ENCODE measurements at places on chromosomes 1 and 21. TPM values are rescaled to one million over a fixed set of nuclear protein-coding genes. Genes with fewer than 3 reads are reported as not detected.

DNA sequence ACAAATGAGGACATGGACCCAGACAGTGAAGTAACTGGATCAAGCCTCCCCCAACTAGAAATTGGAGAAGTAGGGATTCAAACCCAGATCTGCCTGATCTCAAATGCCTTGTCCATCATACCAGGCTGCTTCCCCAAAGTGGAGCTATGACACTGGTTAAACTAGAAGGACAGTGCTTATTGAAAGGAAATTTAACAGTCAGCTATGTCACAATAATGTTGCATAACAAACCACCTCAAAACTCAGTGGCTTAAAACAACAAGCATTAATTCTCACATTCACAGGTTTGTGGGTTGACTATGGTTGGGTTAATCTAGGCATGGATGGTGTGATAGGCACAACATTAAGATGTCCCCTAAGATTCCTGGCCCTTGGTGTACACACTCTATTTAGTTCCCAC lies 107.1 kb downstream of the TAS1R2 start:
- DNase-seq, result no peak

- DNase-seq, result no peak
These were observed 5.4 kb downstream of the HECTD3 start for GRCh38 chr1:45005761-45006160.

- DNase-seq, result no peak
These were observed 136.9 kb downstream of the BARHL2 start for GRCh38 chr1:90580176-90580575.

DNA sequence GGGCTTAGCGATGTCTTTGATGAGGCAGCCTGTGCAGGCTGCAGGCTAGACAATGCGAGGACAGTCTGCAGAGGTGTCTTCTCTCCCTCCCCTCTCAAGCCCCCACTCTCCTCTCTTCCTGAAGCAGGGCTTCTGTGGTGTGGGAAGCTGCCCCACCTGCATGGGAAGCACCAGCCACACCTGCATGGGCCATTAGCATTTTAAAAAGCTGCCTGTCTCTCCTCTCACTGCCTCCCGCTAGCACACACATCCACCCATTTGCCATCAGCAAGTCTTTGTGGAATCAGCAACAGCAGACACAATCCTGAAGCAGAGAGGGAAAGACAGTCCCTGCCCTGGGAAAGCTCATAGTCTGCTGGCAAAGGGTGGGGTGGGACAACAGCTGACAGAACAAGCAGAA lies 53.1 kb downstream of the NAV1 start:
- no peak for DNase-seq

GRCh38 chr1:204087893-204088528 lies 15.1 kb downstream of the SOX13 start:
- no peak for DNase-seq

DNA sequence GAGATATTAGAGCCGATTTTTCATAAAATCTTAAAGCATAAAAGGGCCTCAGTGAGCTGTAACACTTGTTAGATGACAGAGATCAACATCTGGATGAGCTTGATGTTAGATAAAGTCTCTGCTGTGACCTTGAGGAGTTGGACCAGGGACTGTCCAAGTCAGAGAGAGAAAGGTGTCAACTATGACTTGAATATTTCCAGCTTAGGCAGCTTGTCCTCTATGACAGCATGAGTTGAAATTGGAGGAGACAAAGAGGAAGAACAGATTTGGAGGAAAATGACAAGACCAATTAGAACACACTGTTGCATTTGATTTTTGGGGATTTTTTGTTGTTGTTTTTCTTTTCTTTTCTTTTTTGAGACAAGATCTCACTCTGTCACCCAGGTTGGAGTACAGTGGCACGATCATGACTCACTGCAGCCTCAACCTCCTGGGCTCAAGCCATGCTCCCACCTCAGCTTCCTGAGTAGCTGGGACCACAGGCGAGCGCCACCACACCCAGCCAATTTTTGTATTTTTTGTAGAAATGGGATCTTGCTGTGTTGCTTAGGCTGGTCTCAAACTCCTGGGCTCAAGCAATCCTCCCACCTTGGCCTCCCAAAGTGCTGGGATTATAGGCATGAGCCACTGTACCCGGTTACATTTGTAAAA lies 35.3 kb upstream of the CLIC4 start:
- DNase-seq, result no peak

DNA sequence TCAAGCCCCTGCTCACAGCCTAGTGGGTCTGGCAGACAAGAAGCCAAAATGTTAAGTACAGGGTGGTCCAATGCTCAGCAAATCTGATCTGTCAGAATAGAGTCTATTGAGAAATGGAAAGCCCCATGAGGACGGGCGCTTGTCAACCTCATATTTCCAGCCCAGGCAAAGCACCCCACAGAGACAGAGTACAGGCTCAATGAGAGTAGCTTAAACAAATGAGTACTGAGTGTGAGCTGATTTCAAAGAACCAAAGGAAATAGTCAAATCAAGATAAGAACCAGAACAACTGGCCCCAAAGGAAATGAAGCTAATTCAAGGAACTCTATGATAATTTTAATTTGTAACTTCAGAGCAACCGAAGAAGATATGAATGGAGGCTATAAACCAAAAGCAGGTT lies 44.6 kb upstream of the SLC30A1 start:
- no peak for DNase-seq

- no peak for DNase-seq
These were observed 43.4 kb upstream of the ANGPTL7 start for GRCh38 chr1:11145741-11146140.

- peak; percentile 58 for DNase-seq
These were observed 24.0 kb downstream of the QSOX1 start for GRCh38 chr1:180178511-180179161.

- DNase-seq, result no peak
These were observed 29.9 kb downstream of the FAF1 start for GRCh38 chr1:50930193-50930592.

DNA sequence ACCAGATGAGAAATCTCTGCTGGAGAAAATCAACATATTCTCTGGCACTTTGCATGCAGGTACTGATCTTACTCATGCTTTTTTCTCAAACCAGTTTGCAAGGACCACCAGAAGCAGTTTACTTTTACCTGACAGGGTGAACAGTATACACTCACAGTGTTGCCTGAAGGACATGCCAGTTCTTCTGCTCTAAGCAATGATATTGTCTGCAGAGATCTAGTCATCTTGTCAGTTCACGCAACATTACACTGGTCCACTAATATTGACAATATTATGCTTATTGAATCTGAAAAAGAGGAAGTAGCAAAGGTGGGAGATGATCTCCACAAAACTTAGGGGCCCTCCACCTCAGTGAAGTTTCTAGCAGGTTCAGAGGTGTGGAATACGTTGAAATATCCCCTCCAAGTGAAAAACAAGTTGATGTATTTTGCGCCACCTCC lies 3.8 kb upstream of the S100B start:
- no peak for DNase-seq

DNA sequence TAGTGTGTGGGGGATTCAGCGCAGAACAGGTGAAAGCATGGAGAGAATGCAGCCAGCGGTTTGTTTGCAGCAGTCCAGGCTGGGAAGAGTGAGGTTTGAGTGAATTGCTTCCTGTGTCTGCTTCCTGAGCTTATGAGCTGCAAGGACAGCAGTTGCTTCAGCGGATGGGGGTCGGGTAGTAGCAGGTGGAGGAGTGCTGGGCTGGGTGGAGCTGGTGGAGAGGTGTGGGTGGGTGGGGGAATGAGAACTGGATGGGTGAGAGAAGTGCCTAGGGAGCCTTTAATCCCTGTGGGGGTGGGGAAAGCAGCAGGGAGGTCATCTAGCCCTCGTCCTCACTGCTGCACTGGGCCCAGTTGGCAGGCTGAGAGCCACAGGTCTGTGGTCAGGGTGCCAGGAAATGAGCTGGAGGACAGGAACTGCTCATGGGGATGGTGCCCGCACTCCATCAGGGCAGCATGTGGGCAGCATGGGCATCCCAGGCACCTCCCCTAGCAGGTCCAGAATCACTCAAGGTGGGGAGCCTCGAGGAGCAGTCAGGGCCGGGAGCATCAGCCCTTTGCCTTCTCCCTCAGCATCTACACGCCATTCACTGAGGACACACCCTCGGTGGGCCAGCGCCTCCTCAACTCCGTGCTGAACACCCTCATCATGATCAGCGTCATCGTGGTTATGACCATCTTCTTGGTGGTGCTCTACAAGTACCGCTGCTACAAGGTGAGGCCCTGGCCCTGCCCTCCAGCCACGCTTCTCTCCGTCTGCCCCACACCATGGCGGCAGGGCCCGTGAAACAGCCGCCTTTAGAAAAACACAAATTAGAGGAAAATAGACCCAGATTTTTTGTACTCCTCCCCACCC lies 14.8 kb downstream of the PSEN2 start:
- DNase-seq, result no peak

- no peak for DNase-seq
These were observed 22.8 kb downstream of the S100A6 start for GRCh38 chr1:153513023-153513422.

- DNase-seq, result no peak
These were observed 20.2 kb upstream of the S1PR1 start for GRCh38 chr1:101216623-101217022.

GRCh38 chr1:7960867-7961215 lies 670 bp upstream of the PARK7 start:
- DNase-seq, result no peak

DNA sequence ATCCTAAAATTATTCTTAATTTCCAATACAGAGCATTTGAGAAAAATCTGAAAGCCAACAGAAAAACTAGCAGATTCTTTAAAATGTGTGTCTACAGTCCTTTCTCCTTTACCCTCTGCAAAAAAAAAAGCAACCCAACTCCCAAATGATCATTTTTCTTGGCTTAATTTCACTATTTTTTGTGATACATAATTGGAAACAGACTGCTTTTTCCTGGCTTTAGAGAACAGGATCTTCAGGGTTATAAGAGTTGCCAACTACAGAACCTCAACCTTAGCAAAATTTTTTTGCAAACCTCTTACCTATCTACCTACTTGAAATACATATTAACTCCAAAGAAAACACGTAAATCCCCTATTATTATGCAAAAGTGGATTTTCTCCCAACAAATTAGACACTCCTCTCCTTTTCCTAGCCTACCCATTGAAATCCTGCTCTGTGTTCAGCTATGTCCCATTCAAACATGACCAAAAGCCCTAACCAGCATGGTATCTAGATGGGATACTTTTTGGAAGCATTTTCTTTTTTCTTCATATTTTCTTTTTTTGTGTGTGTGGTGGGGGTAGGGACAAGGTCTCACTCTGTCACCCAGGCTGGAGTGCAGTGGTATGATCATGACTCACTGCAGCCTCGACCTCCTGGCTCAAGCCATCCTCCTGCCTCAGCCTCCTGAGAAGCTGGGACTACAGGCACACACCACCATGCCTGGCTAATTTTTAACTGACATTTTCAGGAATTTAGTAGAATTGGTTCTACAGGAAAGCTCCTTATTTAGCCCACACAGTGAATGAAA lies 9.0 kb downstream of the TGFBR3 start:
- no peak for DNase-seq

DNA sequence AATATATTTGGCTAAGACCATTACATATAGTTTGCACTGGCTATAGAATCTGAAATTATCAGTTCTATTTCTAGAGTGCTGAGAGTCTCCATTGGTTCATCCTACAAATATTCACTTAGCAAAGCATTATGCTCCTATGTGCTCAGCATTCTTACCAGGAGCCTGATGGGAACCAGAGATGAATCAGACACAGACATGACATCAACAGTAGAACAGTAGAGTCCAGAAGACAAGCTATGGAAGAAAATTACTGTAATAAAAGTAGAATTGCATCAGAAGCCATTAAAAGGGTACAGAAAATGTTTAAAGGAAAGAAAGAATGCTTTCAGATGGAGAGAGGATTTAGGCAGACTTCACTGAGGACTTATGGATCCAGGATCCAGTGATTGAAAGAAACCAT lies 271.7 kb upstream of the SNX7 start:
- no peak for DNase-seq

GRCh38 chr1:115320377-115320776 lies 17.7 kb downstream of the NGF start:
- DNase-seq, result no peak

GRCh38 chr1:221439008-221439746 lies 302.7 kb downstream of the DUSP10 start:
- DNase-seq, result no peak

- no peak for DNase-seq
These were observed 354.9 kb upstream of the PLXNA2 start for GRCh38 chr1:208599063-208599462.

DNA sequence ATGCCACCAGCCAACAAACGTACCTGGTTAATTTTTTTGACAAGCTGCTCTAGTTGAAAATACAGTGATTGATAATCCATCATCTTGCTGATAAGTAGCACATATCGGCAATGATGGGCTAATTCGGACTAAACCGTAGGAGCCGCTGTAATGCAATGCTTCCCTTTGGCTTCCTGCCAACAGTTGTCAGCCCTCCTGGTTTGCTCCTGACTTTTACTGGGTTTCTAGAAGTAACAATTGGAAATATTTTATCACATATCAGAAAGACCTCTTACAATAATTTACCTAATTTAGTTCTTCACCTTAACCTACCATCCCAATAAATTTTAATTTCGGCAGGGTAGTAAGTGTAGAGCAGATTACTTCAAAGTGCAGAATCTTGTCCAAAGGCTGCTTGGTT lies 148.5 kb downstream of the DHRS3 start:
- no peak for DNase-seq

GRCh38 chr1:150180474-150180873 lies 30.8 kb downstream of the PLEKHO1 start:
- DNase-seq, result no peak

GRCh38 chr1:60113028-60113427 lies 39.5 kb upstream of the C1orf87 start:
- DNase-seq, result no peak

Gene DFFB
- polyA plus RNA-seq, result 11.6 TPM

Gene ALX3
- polyA plus RNA-seq, result not detected

Gene INSRR
- polyA plus RNA-seq, result not detected

Gene ANXA9
- 11.1 TPM for polyA plus RNA-seq

Gene NBPF19
- polyA plus RNA-seq, result 16.0 TPM

Gene GPATCH4
- 29.6 TPM for polyA plus RNA-seq

Gene CTSK
- 30.7 TPM for polyA plus RNA-seq

Gene CCDC190
- polyA plus RNA-seq, result 0.68 TPM

Gene OR2M3
- 0.07 TPM for polyA plus RNA-seq

Gene GPR3
- 1.1 TPM for polyA plus RNA-seq

Gene RSPH1
- polyA plus RNA-seq, result 27.3 TPM

Gene SEMA4A
- polyA plus RNA-seq, result 18.3 TPM

Measured in left lung (tissue), 14 donors.